Hematopoietic multipotent progenitor cell treated with erythropoietin and hydrocortisone succinate and interleukin-3 and kit ligand, for 17 days (in vitro differentiated cells): ENCODE measurements at places on chromosomes 2 and 18.

DNA sequence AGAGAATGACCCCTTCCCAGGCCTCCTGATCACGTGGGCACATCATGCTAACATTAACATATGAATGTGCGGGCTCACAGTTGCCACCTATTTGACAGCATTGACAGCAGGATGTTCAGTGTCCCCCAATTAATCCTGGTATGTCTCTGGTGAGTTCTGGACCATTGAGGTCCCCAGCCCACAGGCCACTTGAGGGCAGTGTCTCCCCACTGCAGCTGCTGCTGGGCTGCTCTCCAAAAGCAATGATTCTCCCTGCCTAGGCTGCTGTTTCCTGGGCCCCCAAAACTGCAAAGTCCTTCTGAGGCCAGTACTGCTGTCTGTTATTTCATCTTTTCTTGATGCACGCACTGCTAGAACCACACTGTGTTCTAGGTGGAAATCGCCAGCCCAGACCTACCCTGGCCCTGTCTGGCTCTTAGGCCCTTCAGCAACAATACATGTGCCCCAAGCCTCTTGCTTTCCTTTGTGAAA, 52.7 kb upstream of the MAPK4 start:
- no peak for DNase-seq

DNA sequence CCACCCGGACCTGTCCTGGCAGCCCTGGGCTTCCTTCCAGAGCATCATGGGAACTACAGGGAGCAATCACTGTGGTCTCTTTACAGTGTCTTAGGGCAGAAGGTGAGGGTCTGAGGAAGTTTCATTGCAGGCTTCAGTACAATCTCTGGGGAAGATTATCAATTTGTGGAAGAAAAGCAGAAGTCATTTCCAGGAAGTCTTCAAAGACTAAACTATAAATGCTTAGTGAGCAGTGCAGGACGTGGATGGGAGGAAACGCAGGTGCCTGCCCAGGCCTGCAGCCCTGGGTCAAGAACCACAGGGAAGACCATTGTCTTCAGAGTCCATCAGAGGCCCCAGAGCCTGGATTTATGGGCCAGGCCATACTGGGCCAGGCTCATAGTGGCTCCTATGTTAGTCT, 54.3 kb downstream of the INO80C start:
- no peak for DNase-seq

DNA sequence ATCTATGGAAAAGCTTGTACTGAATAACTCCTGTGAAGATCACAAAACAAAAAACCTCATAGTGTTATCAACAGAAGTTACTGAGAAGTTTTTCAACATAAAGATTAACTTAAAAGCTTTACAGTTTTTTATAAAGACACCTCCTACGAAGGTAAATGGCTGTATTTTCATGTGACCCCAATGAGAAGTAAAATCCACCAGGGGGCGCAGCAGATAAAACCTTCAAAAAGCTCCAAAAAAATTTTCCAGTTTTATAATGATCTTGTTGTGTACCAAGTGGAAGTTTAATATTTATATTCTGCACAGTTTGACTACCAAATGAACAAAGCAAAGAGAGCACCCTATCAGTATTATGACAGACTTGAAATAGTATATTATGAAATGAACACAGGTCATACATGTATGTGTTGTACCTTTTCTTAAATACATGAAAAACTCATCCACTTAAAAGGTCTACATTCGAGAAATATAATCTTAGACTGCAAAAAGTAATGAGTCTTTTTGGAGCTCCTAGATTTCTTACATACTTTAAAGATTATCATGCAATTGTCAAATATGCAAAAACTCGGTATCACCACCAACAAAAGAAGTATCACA, 38.5 kb downstream of the PNO1 start:
- peak; percentile 91 for DNase-seq

DNA sequence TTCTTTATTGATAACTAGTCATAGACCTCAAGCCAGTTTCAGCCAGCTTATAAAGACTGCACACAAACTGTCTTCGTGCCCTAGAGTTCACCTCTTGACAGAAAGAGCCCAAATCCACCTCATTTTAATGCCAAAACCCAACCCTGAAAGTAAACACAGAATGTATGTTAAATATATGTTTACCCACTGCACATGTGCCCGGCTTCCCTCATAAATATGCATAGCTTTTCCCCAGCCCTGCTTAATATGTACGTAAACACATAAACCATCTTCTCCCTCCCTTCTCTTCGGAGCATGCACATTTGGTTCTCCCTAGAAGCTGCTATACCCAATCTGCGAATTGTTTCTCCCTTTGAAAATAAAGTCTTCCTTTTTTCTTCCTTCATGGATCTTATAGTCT, 73.9 kb upstream of the XIRP2 start:
- DNase-seq: no peak

DNA sequence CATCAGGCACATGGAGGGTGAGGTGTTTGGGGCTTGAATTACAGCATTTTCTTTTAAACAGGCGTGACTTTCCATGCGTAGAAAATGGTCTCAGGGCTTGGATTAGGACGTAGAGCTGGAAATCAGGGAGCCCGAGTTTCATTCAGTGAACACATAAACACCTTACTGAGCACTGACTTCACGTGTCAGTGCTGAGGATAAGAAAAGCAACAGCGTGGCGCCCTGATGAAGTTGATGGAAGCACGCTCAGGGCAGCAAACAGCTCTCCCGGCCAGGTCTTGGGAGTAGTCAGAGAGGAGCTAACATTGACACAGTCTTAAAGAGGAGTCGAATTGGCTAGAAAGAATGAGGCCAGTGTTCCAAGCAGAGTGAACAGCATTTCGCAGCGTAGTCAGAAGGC, 110.7 kb downstream of the LYPD1 start:
- no peak for DNase-seq

- DNase-seq: no peak
Observed at GRCh38 chr2:124822516-124822915, 797.4 kb downstream of the CNTNAP5 start.
